NCI-H1105 (cell line): ENCODE measurements at places on chromosomes 4 and X.

GRCh38 chr4:6180841-6181631, 19.3 kb downstream of the JAKMIP1 start:
- DNase-seq, result no peak

DNA sequence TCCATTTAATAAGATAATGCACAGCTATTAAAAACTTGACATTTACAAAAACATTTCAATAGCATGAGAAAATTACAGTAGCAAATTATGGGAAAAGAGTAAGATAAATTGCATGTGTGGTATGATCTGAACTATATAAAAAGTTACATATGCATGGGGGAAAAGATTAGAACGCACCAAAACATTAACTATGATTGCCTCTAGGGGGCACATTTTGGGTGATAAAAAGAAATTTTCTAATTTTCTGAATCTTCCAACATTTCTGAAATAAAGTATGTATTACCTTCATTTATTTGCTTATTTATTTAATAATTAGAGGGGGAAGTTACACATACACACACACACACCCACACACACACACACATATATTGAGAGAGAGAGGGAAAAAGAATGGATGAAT, 19.6 kb upstream of the KDM5C start:
- DNase-seq, result no peak

DNA sequence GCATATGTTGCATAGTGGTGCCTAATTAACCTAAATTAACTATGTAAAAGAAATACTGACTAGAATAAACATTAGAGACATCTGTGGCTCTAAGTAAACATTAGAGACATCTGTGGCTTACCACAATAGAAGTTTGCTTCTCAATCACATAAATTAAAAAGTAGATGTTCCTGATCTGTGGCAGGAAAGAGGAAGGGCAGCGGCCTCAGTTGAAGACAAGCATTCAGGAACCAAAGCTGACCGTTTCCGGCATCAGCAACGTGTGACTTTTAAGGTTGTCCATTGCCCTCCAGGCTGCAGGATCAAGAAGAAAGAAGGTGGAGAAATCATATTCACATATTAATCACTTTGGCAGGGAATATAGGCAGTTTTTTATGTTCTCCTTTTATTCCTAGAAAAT, 336.3 kb upstream of the TRAM1L1 start:
- no peak for DNase-seq

GRCh38 chr4:107155366-107155765, 119.3 kb upstream of the DKK2 start:
- DNase-seq, result no peak

- DNase-seq, result no peak
Observed at GRCh38 chrX:71067712-71068043, 456 bp downstream of the SNX12 start.

GRCh38 chrX:98057176-98057575, 1173.5 kb downstream of the RPA4 start:
- no peak for DNase-seq

DNA sequence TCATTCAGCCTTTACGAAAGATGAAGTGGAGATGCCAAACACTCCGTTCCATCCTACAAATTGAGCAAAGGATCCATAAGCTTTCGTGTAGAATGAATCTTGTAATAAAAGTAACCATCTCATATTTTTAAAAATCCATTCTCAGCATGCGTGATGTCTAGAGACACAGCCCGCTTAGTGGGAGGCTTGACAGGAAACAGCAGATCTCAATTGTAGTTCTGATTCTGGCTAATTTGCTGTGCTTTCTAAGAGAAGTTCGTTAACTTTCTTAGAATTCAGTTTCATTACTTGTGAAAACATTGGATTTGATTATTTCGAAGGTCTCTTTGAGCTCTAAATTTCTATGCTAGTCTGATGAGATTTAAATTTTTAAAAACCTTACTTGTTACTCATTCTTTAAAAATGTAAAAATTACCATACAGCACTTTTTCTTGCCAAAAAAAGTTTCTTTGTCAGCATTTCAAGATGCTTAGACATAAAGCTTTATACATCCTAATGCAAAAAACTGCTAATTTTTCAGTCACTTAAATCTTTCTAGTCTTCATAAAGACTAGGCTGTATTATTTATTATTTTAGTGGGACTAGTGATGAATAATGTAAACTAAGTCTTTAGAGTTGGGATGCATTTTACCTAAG, 66.9 kb upstream of the NEIL3 start:
- no peak for DNase-seq

GRCh38 chr4:178322524-178323183, 880.4 kb upstream of the AGA start:
- no peak for DNase-seq

DNA sequence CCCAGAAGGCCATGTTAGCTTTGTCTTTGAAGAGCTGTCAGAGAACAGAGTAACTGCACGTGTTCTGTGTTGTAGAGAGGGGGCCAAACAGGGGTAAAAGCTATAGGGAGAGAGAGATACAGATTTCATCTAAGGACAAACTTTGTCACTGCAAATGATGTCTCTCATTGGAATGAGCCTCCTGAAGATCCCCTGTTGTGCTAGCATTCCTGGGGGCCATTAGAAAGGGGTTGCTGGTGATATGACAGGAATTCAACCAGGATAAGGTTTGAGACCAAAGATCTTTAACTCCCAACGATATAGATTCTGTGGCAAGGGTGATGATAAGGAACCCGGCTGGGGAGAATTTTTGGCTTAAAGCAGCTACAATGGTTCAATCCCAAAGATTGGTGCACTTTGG, 16.8 kb downstream of the MID1 start:
- DNase-seq, result no peak

DNA sequence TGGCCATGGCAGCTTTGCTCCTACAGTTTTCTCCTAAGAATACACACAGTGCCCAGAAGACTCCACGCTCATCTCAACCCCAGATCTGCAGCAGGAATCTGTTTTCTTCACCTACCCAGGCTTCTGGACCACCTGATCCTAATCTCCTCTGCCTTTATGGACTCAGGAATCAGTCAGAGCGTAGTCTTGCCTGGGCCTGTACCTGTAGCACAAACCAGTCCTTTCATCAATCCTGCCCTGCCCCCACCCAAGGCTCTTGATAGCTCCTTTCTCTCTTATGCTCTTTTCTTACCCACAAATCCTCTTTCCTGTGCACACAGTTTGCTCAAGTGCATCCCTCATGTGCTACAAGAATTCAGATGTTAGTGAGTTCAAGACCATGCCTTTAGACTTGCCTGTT, 89.7 kb downstream of the ZNF718 start:
- DNase-seq, result no peak

DNA sequence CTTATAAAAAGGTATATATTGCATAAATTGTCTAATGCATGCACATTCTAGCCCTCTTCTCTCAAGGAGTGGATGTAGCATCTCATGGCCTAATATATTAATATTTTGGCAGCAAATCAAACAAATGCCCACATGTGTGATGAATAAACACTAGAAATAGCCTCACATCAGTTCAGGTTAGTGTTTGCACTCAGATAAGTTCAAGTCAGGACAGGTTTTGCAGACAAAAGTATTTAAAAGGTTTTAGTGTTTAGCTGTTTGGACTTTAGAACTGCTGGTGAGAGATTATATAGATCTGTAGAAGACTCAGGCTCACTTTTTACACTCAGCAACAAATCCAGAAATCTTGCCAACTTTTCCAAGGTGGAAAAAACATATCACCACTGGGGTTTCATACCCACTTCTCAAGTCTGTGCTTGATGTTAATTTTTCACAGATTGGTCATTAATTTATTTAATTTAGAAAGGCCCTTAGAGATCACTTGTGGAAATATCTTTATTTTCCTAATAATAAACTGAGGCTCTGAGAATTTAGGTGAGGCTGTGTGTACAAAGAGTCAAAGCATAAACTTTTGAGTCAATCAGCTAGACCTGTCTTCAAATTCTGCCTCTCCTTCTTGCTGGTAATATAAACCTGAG, 362.6 kb downstream of the GASK1B start:
- no peak for DNase-seq

DNA sequence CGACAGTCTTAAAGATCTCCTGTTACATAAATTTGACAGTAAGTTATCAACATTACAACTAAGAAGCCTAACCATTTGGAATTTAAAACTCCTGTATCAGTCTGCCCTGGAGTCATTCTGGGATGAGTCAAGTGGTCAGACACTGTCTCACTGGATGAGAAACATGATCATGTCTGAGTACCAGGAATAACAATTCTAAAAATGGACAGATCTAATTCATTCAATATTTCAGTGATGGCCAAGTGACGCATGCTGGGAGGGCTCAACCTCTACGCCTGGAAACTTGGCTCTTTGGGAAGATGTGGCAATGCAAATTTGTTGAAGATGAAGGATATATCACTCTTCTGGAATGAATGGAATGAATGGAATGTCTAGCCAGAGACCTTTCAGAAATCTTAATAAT, 1427.2 kb downstream of the STIM2 start:
- DNase-seq, result no peak

DNA sequence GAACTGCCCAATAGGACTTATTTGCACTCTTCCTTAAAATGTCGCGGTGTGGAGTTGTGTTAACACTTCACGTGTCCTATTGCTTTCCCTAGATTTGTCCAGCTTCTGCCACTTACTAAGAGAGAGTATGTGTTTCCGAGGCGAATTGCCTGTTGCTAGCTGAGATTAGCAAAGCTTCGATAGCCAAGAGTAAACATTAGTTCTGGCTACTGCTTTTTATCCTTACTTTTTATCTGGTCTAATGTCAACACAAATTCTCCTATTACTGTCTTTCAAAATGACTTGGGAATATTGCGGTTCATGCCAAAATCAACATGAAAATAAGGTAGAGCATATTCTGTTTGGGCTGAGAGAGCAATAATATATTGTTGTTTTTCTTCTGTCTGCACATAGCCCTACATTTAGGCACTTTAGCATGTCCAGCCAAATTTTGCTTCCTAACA, 90.4 kb upstream of the VEGFC start:
- no peak for DNase-seq

DNA sequence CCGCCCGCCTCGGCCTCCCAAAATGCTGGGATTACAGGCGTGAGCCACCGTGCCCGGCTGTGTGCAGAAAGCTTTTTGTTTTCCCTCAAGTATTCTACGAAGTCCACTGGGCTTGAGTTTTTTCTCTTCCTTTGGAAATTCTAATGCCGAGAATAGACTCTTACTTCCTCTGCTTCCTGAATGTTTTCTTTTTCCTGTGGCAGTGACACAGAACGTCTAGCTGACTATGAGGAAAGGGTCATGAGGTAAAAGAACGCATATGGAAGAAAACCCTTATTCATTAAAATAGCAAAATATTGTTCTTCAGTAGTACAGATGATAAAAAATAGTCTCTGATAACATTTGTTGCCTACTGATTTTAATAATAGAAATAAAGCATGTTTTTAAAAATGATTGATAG, 4.9 kb upstream of the SLC25A4 start:
- no peak for DNase-seq

GRCh38 chrX:88558421-88558820, 188.6 kb upstream of the CPXCR1 start:
- DNase-seq, result no peak

GRCh38 chrX:41518127-41518840, 71.1 kb downstream of the NYX start:
- DNase-seq, result no peak

DNA sequence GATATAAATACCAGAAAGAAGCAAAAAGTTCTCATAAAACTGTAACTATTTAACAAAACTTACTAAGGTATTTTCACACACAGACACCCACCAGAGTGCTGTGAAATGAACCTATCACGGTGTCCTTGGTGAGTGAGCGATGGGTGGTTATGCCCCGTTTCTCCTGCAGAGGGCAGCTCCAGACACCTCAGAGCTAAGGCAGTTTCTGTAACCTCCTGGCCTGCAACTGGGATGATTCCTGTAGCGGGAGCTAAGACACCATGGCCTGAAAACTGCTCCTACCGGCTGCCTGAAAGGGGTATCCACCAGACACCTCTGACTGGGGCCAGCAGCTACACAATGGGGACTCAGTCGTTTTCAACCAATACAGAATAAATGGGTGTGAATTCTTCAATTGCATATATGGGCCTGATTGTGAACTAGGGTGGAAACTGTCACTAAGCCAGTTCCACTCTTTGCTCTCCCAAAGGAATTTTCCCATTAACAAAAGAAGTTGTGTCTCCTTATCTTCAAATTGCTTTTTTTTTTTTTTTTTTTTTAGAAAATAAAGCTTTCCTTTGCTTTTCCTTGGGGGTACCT, 2375.8 kb upstream of the TENM3 start:
- no peak for DNase-seq

GRCh38 chr4:179071131-179071530, 1628.9 kb upstream of the AGA start:
- no peak for DNase-seq

- no peak for DNase-seq
Observed at GRCh38 chr4:31702326-31702725, 982.2 kb downstream of the PCDH7 start.

GRCh38 chr4:3423952-3424351, 17.8 kb upstream of the HGFAC start:
- no peak for DNase-seq

DNA sequence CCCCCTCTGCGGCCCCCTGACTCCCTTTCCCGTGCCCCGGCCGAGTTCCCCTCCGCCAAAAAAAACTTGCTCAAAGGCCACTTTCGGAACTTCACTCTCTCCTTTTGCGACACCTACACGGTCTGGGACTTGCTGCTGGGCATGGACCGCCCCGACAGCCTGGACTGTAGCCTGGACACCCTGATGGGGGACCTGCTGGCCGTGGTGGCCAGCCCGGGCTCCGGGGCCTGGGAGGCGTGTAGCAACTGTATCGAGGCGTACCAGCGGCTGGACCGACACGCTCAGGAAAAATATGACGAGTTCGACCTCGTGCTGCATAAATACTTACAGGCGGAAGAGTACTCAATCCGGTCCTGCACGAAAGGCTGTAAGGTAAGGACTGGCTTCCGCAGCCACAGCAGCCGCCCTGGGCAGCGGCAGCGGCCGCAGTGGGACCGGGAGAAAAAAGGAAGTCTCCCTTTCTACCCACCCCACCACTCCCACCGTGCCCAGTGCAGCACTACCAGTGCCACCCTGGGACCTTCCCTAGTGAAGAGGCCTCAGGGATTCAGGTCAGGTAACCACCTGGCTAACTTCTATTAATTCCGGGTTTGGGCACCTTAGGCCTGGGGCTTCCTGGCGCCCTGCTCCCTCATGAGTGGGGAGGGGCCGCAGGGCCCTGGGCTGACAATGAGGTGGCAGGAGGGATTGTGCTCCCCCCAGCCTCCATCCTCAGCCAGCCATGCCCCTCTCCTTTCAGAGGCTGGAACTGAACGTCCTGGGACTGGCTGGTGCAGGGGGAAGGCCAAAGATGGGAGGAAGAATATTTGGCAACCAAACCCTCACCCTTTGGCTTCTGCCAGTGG, 1.9 kb downstream of the NALF2 start:
- no peak for DNase-seq

GRCh38 chr4:162408309-162408708, 244.5 kb upstream of the FSTL5 start:
- DNase-seq, result no peak
